ENCODE measurements at places on chromosomes 5 and 9.

DNA sequence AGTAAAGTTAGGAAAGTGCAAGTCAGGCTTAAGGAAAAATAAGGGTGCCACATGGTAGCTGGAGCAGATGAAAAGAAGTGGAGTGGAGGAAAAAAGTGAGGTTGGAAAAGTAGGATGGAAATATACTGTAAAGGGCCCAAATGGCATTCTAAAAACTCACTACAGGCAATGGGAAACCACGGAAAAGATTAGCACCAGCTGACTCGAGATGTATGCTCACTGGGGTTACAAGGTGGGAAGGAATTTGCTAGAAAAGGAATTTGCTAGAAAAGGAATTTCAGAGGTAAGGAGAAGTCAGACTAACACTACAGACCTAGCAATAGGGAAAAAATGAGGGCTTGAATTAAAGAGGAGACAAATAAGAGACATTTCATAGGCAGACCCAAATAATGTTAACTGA is 3.6 kb downstream of the PSMD5 start:
- peak; percentile 39 for DNase-seq

GRCh38 chr9:28542928-28543327 is 969.6 kb upstream of the C9orf72 start:
- no peak for DNase-seq

GRCh38 chr9:81686614-81687520 is 2.5 kb downstream of the TLE1 start:
- peak; percentile 83 for DNase-seq

- DNase-seq = no peak
Measured at GRCh38 chr5:79962575-79963222, 28.4 kb downstream of the MTX3 start.

DNA sequence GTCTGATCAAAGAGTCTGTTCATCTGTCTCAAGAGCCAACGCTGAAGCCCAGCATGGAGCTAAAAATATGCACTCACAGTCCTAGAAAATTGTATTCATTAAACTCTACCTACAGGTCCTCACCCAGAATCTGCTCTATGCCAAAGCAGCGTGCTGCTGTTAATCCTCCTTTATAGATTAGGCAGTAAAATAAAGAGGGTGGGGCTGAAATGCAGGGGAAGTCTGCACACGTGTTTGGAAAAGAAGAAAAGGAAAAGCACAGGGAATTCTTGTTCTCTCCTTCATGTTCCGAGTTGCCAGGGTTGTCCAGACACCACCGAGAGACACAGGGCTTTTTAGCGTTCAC is 121.4 kb upstream of the TMEM161B start:
- DNase-seq = no peak

GRCh38 chr9:68644831-68645230 is 60.2 kb upstream of the PIP5K1B start:
- DNase-seq = no peak

- no peak for DNase-seq
Measured at GRCh38 chr5:81633891-81634290, 117.0 kb downstream of the SSBP2 start.

DNA sequence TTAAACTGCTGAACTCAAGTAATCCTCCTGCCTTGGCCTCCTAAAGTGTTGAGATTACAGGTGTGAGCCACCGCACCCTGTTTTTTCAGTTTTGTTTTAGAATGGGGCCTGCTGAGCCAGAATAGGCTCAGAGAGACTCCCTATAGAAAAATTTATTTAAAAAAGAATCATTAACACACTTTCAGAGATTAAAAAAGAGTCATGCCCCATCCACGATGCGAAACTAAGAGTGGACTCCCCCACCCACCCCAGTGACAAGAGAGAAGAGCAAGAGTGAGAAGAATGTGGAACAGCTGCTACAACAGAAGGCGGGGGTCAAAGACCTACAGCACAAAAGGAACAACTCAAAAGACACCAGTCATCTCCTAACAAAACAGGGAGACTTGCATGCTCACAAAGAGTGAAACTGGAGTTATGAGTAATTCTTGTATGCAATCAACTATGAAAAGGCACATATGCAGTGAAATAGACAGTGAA is 47.2 kb downstream of the GLDC start:
- DNase-seq = no peak

GRCh38 chr9:102922526-102922925 is 72.6 kb upstream of the CYLC2 start:
- no peak for DNase-seq

DNA sequence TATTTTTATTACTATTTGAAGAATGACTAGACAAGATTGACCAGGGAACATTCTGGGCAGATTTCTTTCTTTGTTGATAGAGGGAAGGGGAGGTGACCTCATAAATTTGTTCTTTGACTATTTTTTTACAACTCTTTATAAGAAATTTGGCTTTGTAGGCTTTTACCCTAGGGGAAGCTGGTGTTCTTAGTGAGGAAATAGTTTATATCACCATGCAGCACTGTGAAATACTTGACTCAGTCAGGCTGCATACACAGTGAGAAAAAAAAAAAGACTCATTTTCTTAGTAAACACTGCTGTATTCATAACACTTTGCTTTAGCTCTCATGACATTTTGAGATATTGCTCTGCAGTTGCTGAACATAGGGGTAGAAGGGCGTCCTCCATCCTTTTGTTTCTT is 336.6 kb upstream of the PIK3R1 start:
- no peak for DNase-seq

DNA sequence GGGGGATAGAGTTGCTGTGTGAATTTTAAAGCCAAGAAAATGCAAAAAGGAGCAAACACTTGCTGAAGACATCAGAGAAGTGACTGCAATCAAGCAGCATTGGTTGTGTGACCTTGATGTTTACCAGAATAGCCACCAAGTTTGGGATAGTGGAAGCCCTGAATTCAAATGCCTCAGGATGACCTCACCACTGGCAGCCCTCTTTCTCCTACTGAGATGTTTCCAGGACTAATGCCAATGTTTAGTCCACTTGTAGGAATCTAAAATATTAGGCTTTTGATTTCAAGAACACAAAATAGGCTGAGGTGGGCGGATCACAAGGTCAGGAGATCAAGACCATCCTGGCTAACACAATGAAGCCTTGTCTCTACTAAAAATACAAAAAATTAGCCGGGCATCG is 112.2 kb upstream of the NUDT12 start:
- no peak for DNase-seq

DNA sequence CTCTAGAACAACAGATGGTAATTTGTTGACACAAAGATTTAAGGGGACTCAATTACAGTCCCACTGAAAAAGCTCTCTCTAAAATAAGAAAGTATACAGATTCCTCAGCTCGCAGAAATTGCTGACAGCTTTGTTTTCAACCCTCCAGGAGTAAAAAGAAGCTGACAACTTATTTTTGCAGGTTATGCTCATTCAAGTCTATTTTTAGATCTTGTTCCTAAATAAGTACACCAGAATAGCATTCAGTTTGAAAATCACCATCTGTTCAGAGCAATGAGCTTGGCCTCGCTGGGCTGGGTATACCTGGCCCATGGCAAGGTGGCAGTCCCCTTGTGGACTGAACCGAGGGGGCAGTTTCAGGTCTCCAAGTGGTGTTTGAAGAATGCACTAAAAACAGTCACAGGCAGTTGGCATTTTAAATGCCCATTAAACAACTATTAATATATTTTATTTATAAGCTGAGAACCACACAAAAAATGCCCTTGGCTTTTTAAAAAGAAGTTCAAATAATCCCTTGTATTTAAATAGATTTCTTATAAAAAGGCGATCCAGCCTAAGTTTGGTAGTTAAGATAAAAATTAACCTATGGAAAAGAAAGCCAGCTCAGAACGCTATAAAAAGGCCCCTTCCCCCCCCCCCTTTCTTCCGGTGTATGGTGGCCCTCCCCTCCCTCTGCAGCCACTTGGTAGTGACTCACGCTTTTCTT is 169.2 kb downstream of the AUH start:
- DNase-seq = no peak

GRCh38 chr9:108002371-108002956 is 512.9 kb upstream of the KLF4 start:
- DNase-seq = peak; percentile 10

GRCh38 chr9:76203373-76203772 is 190.9 kb downstream of the RFK start:
- peak; percentile 64 for DNase-seq

- DNase-seq = peak; percentile 47
Measured at GRCh38 chr5:94928891-94929290, 310.4 kb downstream of the SLF1 start.

Measured in amniotic epithelial cell (primary cell).